NCI-H524 (cell line): ENCODE measurements at places on chromosomes 7 and 10.

GRCh38 chr7:156949541-156950380 is at the start of gene NOM1:
NOM1 (plus strand) TSS chr7:156949712; CDS start chr7:156949738, 26 bp downstream.
- peak; percentile 78 for DNase-seq

DNA sequence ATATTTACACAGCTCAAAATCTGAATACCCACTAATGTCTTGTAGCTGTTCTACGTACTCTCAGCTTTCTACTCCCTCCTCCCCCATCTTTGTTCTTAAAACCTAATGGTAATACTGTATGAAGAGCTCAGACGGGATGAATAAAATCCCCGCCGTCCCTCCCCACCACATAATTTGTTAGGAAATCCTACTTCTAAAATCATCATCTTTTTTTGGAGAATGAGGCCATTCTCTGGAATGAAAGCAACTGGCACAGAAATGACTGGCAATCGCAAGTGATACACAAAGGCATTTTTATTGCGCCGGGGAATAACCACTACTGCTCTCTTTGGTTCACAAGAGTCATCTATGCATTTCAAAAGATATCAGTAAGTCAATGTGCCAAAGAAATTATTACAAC is 27.3 kb downstream of the SLC35B4 start:
- no peak for DNase-seq

GRCh38 chr7:6107924-6108323 is 76.7 kb downstream of the ANKRD61 start:
- DNase-seq = no peak

DNA sequence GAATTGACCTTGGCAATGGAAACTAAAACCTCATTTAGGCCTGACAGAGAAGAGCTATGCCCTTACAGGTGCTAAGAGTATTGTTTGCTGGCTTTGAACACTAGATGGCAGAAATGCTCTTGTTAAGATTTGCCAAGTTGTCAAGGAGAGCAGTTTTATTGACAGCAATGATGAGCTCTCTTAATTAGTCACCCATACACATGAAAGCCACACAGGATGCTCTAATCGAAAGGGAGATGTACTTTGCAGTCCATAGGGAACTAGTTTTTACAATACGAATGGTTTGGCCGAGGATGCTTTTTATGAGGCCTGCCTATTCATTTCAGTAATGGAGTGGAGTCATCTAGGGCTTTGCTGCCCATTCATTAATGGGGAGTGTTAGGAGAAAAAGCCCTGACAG is 45.4 kb upstream of the MBL2 start:
- DNase-seq = peak; percentile 4

GRCh38 chr7:40870108-40870507 is 735.3 kb downstream of the SUGCT start:
- no peak for DNase-seq

GRCh38 chr10:75717126-75717916 is 285.9 kb downstream of the LRMDA start:
- no peak for DNase-seq

DNA sequence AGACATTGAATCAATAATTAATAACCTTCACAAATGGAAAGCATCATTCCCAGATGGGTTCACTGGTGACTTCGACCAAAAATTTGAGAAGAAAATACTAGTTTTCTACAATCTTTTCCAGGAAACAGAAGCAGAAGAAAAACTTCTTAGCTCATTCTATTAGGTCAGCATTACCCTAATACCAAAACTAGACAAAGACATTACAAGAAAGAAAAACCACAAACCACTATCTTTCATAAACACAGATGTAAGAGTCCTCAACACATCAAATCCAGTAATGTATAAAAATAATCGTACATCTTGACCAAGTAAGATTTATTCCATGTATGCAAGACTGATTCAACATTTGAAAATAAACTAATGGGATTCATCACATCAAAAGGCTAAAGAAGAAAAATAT is 64.0 kb upstream of the CDK1 start:
- DNase-seq = no peak

DNA sequence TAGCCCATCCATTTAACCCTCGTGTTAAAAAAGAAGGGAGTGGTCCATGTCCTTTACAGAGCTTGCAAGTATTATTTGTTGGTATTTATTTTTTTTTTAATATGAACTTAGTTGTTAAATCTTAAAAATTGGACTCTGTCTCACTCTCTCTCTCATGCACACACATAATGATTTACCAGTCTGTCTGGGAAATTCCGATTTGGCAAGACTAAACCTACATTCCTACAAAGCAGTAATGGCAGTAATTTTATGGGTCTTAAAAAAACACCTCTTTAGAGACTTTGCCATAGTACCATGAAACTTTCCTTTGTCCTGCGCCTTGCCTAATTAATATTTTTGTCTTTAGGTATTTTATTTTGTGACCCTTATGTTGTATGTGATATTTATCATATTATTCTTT is 239.5 kb upstream of the PPP1R3A start:
- no peak for DNase-seq

DNA sequence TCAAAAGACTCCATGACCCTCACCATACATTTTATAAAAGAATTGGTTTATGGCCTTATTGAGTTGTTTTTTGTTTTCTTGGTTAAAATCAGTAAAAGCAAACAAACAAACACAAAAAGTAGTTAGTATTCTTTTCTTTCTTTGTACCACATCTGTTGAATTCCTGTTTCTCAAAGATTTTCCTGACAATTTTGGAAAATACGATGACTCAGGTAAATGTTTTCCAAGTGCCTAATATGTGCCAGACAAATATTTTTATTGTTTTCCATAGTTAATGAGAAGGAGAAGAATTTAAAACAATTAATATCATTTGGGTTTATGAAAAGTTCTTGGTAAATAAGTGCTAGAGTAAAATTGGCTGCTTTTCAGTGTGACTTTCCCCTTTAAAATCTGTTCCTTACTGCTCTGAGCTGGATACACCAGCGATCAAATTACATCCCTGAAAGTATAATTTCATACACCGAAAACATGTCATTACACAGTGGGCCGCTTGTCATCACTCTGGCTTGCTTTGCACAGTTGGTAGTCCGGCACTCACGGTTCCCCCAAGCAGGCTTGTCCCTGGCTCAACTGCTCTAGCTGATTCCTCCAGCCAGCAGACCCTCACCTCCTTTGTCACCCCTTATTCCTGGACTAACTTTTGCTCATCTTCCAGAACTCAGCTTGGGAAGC is 80.5 kb downstream of the TBXAS1 start:
- DNase-seq = no peak

DNA sequence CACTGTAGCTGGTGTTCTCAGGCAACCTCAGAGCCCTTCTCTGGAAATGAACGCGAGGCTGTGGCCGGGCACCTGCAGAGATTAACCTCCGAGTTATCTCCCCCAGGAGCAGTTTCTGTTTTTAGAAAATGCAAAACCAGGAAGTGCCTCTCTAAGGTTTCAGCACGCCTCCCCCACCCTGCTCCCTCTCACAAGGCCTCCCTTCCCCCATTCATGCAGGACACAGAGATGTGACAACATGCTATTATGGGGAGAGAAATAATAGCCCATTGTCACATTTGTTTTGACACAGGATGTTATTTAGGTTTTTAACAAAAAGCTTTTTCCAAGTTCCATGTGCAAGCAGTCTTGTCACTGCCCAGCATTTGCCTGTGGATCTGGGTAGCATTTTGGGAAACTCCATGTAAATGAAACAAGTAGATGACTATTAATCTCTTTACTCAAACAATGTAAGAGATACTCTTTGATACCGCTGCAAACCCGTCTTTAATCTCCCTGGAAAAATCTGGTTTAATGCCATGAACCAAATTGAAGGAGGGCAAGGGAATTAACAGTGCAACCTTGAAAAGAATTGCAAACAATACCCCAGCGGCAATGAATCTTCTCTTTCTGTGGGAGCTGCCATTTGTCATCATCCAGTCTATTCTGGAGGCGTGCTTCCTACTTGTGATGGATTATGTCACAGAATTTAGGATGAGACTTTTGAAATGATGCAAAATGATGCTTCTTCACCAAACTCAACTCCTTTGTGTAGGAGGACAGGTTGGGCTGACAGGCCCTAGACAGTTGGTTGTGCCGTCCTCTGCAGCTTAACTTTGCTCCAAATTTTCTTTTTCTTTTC is 86.5 kb upstream of the NMT2 start:
- DNase-seq = no peak

- DNase-seq = no peak
Measured at GRCh38 chr10:100817268-100817839, 72.0 kb downstream of the PAX2 start.

DNA sequence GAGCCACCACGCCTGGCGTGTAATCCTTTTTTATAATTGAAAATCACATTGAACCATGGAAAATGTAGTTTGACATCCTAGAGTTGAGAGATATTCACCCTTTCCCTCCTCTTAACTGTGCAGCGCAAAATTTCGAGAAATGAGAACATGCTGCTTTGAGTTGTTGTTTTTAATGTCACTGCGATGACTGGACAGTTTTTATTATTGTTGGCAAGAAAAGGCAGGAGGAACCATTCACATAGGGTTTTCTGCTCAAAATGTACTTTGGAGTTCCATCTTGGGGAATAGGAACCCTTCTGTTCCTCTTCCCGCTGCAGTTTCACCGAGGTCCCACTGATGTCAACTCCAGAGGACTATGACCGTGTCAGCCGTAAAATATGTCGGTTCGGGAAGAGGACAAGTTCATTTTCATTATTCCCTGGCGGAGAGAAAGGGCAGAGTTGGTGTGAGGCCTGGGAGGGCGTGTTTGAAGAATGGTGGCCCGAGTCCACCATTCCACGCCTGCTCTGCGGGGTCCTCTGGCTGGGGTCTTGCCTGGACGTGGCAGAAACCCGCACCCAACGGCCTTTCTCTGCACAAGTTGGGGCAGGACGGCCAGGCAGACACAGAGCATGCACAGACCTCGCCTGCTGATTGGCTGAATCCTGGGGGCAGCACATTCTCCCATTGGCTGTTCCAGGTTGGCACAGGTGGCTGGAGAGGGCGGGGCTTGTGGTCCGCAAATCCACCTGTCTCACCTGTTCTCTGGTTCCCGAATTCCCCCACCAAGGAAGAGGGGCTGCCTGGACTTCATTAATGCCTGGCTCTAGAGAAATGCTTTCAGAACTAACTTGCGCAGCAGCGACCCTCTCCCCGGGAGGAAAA is 105.1 kb upstream of the TCF7L2 start:
- no peak for DNase-seq

DNA sequence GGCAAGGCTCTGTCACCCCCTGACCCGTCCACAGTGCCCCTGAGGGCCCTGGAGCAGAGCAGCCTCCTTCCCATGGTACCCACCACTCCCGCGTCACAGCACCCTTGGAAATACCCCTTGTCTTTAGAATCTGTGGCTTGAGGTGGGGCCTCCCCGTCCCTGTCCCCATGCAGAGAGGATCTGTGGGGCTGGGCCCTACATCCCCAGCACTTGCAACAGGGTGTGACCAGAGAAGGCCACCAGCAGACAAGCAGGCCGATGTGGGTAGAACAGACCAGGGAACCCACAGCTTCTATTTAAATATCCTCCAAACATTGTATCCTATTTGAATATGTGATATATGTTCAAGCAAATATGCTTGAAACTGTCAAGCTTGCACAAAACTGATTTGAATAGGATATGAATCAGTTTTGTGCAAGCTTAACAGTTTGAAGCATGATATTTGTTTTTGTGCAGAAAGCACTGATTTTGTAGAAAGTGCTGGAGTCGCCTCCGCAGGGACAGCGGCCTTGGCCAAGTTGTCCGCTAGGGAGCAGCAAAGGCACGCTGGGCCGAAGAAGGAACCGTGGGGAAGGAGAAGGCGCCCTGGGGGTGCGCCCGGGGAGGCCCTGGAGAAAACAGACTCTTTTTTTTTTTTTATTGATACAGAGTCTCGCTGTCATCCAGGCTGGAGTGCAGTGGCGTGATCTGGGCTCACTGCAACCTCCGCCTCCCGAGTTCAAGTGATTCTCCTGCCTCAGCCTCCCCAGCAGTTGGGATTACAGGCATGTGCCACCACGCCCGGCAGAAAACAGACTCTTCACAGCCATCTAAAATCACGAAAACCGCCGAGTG is 2.2 kb downstream of the CFAP46 start:
- DNase-seq = no peak

- DNase-seq = peak; percentile 76
Measured at GRCh38 chr7:79453558-79454360, at the start of gene MAGI2. MAGI2 (minus strand) TSS chr7:79453667; CDS start chr7:79453320, 347 bp downstream.

GRCh38 chr7:20964281-20964918 is 177.7 kb upstream of the SP8 start:
- no peak for DNase-seq

- no peak for DNase-seq
Measured at GRCh38 chr7:99210265-99210970, 2.5 kb upstream of the KPNA7 start.

GRCh38 chr10:88194041-88194887 is 330.8 kb downstream of the PTEN start:
- no peak for DNase-seq

DNA sequence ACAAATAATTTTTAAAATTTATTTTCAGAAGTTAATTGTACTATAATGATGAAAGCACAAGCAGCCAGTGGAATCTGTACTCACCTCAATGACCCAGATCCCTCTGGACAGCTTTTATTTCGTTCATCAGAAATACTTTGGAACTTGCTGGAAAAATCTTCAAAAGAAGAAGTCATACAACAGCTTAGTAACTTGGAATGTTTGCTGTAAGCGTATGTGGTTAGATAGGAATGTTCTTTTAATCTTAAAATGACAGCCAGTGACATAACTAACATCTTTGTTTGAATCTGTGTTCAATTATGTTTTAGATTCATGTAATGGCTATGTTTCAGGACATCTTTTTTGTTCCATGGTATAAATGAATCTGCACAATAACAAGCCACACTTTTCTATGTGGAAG is 26.8 kb downstream of the CFAP69 start:
- no peak for DNase-seq

DNA sequence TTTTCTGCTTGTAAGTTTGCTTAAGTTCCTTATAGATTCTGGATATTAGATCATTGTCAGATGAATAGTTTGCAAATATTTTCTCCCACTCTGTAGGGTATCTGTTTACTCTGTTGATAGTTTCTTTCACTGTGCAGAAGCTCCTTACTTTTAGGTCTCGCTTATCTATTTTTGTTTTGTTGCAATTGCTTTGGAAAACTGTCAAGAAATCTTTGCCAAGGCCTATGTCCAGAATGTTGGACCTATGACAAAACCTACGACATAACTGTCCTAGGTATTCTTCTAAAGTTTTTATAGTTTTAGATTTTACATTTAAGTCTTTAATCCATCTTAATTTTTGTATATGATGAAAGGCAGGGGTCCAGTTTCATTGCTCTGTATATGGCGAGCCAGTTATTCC is 27.4 kb downstream of the COA1 start:
- no peak for DNase-seq

- DNase-seq = peak; percentile 64
Measured at GRCh38 chr10:76871697-76872295, 765.8 kb downstream of the KCNMA1 start.
